ENCODE measurements at places on chromosomes 11 and 22.
A peak's percentile ranks its signal among the peaks of the same experiment; 100 is the strongest.

GRCh38 chr22:27800250-27801201, 1.0 kb downstream of the MN1 start:
- DNase-seq, result no peak

DNA sequence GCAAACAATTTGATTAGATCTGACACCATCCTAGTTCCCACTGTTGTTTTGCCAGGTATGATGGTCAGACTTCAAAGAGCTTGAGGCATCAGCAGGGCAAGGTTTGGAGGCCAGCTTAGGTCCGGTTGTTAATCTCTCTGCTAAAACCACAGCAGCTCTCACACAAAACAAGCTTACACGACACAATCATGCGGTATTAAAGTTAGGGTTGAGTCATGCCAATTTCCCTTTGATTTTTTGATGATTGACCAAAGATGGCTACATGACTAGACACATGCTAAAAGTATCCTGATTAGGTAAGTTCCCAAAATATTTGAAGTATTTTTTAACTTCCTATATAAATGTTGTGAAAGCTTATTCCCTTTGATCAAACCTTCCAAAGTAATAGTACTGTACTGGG, 145.9 kb downstream of the ELP4 start:
- DNase-seq, result peak; percentile 70

DNA sequence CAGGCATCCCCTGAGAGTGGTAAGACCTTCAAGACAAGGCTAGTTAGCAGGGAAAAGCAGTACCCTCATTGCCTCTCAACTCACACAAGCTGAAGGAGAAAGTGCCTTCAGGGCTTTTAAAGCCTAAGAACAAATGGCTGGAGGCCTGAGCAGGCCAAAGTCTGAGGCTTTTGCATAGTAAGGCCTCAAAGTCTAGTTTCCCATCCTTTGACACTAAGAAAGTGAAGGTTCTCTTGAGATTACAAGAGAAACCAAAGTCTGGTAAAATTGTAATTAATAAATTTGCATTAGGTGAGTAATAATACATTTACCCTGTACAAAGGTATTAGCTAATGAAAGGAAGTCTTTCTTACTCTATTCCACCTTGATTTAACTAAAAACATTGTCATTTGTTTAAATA, 47.0 kb upstream of the CCDC89 start:
- no peak for DNase-seq

DNA sequence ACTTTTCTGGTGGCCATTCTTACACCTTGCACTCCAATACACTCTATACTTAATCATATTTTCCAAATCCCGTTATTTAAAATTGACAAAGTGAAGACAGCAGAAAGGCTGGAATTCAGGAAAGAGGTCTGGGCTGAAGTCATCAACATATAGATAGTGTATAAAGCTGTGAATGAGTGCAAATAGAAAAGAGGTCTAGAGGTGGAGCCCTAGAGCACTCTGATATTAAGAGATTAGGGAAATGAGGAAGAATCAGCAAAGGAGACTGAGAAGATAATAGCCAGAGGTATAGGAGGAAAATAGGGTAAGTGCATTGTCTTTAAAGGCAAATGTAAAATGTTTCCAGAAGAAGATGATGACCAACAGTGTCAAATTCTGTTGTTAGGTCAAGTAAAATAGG, 7.9 kb downstream of the CTR9 start:
- DNase-seq, result no peak

DNA sequence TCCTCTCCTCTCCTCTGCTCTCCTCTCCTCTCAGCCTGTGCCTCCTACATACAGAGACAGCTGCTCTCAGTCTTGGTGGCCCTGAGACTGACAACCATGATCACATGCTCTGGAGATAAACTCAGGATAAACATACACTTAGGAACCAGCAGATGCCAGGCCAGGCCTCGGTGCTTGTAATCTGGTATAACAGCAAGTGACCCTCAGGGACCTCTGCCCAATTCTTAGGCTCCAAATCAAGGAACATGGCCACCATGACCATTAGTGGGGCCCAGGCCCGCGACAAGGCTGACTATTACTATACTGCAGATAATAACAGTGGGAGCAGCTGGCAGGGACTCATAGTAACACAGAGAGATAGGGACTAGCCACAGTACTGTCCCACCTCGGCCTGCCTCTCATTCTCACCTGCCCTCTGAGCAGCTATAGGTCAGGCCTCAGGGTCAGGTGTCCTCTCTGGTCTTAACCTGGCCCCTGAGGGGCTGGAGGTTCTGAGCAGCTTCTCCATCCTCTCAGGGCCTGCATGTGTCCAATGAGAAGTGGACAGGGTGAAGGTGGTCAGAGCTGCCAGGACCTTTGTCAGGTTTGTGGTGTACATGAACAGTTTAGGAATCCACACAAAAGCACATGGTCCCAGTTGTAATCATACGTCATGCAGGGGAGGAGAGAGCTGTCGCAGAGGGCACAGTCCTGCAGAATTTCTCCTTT, 106.1 kb downstream of the GGTLC2 start:
- no peak for DNase-seq

- DNase-seq, result no peak
Observed at GRCh38 chr11:35398881-35399280, 20.5 kb downstream of the SLC1A2 start.

GRCh38 chr11:67455054-67455453, at the start of gene CABP4:
TSS of gene CABP4 (plus strand) at chr11:67455354. CDS start at chr11:67455424, 70 bp downstream.
- no peak for DNase-seq

DNA sequence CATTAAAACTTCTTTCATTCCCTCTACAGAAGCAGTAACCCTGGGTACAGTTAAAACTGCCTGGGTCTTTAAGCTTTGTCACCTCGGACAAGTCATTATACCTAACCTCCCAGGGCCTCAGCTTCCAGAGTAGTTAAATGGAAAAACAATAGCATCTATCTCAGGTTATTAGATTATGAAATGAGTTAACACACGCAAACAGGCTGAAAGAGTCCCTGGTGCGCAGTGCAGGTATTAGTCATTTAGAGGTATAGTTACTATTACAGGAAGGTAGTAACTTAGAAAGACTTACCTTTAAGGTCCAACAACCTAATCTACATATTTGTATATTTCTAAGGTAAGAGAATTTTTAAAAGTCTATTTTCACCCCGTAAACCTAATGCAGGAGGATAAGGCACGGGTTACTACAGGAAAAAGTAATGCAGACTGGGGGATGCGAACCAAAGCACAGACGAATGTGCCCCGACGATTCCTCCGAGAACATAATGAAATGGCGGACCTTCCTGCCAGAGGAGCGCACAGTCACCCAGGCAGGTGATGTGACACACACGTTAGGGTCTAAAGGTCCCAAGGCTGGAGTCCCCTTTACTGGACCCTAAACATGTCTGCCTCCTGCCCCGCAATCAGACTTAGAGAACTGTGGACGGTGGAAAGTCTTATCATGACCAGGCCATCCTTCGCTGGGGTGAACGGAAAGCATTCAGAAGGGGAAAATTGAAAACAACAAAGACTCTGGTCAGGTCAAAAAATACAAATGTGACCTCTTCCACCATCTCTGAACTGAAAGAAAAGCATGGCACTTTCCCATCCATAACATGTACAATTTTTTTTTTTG, 1.3 kb downstream of the NAP1L4 start:
- peak; percentile 34 for DNase-seq

GRCh38 chr11:65205602-65205967, 23.9 kb downstream of the CAPN1 start:
- no peak for DNase-seq

DNA sequence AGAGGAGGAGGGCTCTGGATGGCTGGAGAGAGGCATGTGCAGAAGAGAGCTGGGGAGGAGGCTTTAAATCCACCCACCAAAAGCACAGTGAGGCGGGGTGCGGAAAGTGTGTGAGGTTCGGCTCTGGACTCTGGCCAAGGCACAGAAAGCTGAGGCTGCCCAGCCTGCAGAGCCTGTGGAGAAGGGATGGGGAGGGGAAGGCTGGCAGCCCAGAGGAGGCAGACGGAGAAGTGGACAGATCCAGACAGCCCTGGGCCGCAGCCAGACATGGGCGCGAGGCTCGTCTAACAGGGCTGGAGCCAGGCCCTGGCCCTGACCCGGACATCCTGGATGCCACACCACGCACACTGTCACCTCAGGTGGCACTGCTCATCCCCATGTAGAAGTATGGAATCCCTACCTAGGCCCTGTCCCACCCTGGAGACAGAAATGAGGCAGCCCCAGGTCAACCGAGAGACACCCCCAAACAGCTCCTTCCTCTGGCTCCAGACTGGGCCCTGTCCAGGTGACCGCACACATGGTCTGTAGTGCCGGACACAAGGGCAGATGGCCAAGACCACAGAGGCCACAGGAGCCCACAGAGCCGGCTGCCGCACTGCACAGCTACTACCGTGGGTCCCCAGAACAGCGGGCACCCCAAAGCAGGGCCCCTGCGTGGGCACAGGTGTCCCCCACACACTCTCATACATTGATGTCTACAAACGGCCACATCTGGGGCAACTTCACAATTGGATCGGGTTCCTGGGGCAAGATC, 16.6 kb upstream of the MOB2 start:
- no peak for DNase-seq

DNA sequence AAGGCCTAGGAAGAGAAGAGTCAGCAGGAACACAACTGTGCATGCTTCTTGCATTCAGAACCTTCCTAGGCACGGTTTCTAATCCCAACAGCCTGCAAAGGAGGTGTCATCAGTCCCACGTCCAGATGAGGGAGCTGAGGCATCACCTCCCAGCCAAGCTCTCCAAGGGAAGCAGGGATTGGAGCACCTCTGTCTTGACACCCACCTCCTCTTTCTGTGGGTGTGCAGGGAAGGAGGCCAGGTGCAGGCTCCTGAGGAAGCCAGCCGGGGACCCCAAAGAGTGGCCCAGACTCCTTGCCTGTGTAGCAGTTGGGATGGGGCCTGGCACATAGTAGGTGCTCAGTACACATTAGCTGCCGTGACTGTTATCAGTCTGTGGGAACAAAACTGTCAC, 2.0 kb downstream of the PNPLA5 start:
- no peak for DNase-seq

GRCh38 chr22:26779929-26780328, 122.5 kb downstream of the MIAT start:
- no peak for DNase-seq

DNA sequence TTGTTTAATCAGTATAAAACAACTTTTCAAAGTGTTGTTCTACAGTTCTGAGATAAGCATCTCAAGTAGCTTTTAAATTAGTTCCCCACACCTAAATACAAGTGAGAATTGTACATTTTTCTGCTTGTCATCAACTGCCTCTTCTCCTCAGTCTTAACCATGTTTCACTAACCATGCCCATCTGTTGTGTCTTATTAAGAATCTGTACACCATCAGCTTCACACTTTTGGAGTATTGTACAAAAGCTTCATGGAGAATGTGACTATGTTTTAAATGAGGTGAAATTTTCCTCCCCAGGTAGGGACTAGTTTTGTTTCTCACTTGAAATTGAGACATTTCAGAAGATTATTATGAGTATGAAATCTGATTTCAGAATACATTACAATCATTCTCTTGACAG, 52.4 kb downstream of the SIK2 start:
- DNase-seq, result no peak

- DNase-seq, result peak; percentile 73
Observed at GRCh38 chr11:108958368-108959104, 293.7 kb downstream of the DDX10 start.

GRCh38 chr11:133905677-133906156, 51.1 kb downstream of the IGSF9B start:
- no peak for DNase-seq

DNA sequence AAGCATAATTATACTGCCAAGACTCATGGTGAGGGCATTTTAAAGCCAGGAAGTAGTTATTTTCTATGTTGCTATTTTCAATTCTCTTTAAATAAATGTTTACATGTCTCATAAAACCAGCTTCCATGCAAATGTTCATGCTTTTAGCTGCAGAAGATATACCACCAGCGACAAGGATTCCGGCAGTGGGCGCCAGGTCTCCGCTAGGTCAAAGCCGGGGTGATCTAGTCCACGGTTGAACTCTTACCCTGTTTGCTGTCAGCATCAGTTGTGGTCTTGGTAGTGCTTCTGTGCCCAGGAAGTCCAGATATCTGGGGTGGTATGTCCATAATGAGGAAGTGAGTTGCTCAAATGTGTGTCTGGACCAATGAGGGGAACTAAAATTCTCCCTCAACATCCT, 265.7 kb downstream of the BRD1 start:
- no peak for DNase-seq

GRCh38 chr11:33713856-33714398, 13.3 kb upstream of the C11orf91 start:
- no peak for DNase-seq

GRCh38 chr11:5679811-5680210, 5.1 kb downstream of the TRIM5 start:
- no peak for DNase-seq

DNA sequence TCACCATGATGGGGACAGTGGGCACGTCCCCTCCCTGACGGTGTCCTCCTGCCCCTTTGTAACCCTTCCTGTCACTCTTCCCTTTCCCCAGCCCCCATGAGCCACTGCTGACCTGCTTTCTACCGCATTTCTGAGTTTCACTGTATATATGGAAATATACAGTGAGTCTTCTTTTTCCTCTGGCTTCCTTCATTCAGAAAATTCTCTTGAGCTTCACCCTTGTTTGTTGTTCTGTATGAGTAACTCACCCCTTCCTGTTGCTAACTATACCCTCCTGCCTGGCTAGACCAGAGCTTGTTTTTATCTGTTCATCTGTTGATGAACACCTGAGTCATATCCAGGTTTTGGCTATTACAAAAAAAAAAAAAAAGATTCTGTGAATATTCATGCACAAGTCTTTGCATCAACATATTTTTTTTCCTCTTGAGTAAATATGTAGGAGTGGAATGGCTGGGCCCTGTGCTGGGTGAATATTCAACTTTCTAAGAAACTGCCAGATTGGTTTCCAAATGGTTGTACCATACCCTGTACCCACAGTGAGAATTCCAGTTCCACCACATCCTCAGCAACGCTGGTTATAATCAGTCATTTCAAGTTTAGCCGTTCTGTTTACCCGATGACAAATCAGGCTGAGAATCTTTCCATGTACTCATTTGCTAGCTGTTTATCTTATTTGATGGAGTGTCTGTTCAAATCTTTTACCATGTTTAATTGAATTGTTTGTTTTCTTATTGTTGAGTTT, 62.0 kb downstream of the IGF2 start:
- DNase-seq, result peak; percentile 78

DNA sequence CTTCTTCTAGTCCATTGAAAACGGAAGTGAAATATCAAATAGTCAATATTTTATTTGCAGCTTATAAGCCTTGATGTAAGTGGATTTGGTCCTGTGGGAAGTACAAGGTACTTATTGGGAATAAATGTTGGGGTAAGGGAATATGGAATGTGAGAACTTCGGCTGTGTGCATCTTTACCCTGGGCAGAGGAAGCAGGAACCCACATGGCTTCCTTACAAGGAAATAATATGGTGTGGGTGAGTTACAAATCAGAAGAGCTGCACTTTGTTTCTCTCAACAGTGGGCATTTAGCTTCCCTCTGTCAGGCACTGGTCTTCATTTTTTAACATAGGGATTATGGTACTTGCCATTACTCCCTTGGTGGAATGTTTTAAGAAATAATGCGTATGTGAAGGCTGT, 77.9 kb downstream of the SCN3B start:
- DNase-seq, result no peak
